ENCODE measurements at places on chromosomes 7 and 10.

DNA sequence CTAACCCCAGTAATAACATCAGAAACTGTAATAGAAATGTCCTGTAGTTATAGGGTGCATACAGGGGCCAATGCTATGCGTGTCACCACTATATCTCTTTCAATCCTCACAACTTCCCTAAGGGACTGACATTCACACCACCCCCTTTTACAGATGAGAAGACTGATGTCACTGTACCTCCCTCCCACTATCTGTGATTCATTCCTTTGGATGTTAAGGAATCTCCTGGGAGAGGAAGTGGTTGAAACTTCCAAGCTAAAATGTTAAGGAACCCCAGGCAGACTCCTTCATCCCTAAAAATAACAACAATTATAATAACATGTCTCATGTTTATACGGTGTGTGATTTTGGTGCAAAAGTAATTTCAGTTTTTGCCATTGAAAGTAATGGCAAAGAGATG lies 5.4 kb downstream of the COL13A1 start:
- DNase-seq: no peak

- DNase-seq: no peak
These were observed 223.2 kb upstream of the LRRN3 start for GRCh38 chr7:110867771-110868170.

DNA sequence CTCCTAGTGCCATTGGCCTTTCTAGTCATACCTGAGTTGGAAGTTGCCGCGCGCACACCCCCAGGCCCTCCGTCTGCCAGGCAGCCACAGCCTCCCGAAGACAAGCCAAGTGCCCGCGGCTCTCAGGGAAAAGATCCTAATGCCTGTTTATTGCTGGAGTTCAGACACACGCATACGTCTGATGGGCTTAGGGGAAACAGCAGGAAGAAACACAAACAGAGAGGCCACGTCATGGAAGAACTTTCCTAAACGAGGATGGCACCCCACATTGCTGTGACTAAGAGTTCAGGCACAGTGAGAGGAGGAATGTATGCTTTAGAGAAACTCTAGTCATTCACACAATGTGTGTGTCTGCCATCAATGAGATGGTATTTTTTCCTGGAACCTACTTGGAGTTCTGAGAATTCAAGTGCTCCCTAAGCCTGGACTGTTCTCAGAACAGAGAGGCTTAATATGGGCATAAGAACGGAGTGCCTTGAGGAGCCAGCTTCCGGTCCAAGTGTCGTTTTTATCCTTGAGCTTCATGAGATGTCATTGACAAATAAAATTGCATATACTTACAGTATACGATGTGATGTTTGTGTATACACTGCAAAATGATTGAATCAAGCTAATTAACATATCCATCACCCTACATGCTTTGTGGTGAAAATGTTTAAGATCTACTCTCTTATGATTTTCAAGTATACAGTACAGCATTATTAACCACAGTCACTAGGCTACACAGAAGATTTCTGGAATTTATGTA lies 11.6 kb upstream of the RBP3 start:
- no peak for DNase-seq

DNA sequence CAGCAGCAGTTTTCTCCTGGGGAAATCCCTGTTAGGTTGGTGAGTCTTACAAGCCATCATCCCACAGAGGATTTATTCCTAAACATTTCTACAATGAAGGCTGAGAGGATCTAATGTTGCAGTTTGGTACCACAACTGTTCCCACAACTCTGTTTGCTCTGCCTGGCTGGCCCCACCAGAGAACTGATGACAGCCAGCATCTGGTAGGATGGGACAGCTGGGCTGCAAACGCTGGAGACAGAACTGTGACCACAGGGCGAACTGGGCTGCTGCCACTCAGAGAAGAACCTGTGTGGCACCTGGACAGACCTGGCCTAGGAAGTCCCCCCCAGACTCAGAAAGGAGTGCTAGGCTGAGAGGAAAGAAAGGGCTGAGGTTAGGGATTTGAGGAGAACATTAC lies 94.8 kb downstream of the CALN1 start:
- DNase-seq: no peak

- no peak for DNase-seq
These were observed 88.3 kb downstream of the GALNT17 start for GRCh38 chr7:71220210-71220695.

DNA sequence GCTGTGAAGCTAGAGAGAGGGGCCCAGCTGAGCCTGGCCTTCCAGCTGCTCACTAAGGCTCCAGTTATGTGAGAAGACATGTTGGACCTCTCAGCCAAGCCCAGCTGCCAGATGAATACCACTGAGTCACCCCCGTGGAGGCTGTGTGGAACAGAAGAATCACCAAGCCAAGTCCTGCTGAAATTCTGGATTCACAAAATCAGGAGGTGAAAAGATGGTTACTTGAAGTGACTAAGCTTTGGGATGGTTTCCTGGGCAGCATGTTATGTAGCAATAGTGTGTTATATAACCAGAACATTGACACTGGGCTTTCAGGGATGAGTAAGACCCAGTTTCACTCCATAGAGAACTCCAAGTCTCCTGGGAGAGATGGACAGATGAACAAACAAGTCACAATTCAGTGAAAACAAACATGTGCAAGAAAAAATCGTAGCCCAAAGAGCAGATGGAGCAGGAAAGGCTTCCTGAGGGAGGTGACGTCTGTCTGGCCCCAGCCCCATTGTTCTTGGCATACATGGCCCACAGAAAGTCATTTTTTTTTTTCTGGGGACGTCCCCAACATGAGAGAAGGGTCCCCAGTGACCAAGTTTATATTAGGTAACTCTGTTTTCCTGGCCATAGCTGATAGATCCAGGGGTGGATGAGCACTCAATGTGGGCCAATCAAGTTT lies 64.1 kb upstream of the PDZD8 start:
- no peak for DNase-seq

- no peak for DNase-seq
These were observed 182.8 kb upstream of the KAT6B start for GRCh38 chr10:74643596-74643975.

- no peak for DNase-seq
These were observed 19.5 kb upstream of the HERPUD2 start for GRCh38 chr7:35714407-35714806.

- peak; percentile 47 for DNase-seq
These were observed 73.4 kb upstream of the KCNMA1 start for GRCh38 chr10:77710759-77711682.

- DNase-seq: no peak
These were observed 3.4 kb downstream of the SLC35G1 start for GRCh38 chr10:93897070-93897780.

- DNase-seq: no peak
These were observed 67.0 kb downstream of the CTBP2 start for GRCh38 chr10:125093199-125093973.

- no peak for DNase-seq
These were observed 106.2 kb upstream of the INHBA start for GRCh38 chr7:41809116-41809515.

DNA sequence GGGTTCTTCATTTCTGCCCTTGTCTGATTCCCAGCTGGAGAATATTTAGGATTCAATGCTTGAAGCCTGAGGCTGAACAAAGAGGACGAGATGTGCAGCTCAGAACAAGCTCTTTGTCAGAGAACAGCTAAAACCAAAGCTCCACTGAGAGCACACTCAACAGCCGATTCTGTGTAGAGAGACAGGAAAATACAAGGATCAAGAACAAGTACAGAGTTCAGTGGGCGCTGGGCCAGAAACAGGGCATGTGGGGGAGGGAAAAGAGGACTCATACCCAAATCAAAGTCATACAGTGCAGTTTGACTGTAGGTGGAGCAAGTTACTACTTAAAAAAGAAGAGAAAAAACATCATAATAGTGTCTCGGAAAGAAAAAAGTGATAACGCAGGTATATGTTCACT lies at the start of gene AGMO:
TSS of gene AGMO (minus strand) at position 181 of the 400 bp plus-strand sequence.
- no peak for DNase-seq

- no peak for DNase-seq
These were observed 134.2 kb downstream of the JMJD1C start for GRCh38 chr10:63331586-63331985.

GRCh38 chr7:37438906-37439652 lies 9.6 kb downstream of the ELMO1 start:
- no peak for DNase-seq

DNA sequence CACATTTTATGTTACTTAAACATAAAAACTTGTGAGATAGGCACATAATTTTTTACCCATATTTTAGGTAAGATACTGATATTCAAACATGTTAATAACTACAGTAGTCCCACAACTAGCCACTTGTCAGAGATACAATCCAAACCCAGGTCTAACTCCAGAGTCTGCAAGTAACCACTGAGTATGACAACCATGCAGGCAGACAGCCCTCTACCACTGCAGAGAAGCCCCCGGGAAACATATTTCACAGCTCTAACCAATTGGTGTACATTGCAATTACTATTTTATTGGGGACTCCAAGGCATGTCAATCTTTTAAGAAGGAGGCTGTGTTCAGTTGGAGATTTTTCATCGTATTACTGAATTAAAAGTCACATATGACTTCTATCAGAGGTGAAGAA lies 107.2 kb upstream of the FAM133B start:
- no peak for DNase-seq

- DNase-seq: no peak
These were observed 339.9 kb downstream of the DNAJB6 start for GRCh38 chr7:157676456-157677255.

- DNase-seq: no peak
These were observed 30.1 kb downstream of the RAB18 start for GRCh38 chr10:27534161-27534700.

DNA sequence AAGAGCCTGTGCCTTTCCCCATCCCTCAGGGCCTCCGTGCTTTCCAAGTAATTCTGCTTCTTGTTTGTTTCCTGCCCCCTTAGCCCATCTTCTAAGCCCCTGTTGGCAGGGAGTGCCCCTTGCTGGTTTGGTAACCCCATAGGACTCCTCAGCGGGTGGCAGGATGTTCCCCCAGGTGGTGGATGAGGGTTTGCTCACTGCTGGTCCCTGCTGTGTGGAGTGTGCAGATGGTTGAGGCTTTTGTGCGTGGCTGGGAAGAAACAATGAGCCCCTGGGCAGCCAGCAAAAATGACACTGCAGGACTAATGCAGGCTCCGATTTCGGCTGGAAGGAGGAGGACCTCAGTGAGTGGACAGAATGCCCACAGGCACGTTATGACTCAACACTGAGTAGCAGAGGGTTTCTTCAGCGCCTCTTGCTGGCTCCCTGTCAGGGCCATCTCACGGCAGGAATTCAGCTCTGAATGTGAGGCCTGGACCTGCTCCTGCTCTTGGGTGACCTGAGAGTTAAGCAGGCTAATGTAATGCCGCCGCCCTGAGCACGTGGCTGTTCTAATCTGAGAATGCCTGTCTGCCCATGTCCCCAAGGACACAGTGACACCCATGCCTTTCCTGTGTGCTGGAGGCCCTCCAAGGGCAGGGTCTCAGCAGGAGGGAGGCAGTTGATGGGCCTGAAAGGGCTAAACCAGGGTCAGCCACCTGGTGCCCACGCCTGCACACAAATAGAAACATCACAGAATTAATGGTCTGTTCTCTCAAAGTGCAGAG lies 16.6 kb downstream of the BAG3 start:
- DNase-seq: no peak

DNA sequence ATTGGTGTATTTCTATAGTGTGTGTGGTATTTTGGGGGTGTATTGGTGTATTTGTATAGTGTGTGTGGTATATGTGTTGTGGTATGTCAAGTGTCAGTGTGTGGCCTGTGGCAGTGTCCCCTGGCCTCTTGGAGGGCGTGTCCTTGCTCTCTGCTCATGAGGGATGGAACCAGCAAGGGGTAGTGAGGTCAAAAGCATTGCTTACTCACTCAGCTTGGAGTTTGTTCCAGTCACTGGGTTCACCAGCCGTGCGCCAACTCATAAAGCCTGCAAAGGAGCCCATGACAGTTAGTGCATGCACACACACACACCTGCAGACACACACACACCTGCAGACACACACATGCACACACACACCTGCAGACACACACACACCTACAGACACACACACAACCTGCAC lies 4.3 kb upstream of the TRPV6 start:
- no peak for DNase-seq

- DNase-seq: peak; percentile 4
These were observed 36.2 kb downstream of the HERPUD2 start for GRCh38 chr7:35658606-35659201.

- DNase-seq: no peak
These were observed 341.5 kb downstream of the GALNT17 start for GRCh38 chr7:71473366-71473967.

- DNase-seq: no peak
These were observed 1.4 kb downstream of the KIN start for GRCh38 chr10:7786430-7786829.

DNA sequence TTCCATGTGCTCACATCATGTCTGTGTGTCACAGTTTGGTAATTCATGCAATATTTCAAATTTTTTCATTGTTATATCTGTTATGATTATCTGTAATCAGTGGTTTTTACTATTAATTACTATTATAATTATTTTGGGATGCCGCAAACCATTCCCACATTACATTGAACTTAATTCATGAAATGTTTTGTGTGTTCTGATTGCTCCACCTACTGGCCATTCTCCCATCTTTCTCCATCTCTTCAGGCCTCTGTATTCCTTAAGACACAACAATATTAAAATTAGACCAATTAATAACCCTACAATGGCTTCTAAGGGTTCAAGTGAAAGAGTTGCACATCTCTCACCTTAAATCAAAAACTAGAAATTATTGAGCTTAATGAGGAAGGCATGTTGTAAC lies 398.5 kb downstream of the PCDH15 start:
- DNase-seq: peak; percentile 20

DNA sequence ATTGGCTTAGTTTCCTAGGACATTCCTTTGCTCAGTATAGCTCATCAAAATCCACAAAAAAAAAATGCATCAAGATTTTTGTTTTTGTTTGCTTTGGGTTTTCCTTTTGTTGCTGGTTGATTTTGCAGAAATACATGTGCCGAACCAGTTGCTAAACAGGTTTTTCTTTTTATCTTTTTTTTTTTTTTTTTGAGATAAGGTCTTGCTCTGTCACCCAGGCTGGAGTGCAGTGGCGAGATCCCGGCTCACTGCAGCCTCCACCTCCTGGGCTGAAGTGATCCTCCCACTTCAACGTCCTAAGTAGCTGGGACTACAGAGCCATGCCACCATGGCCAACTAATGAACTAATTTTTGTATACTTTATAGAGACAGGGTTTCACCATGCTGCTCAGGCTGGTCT lies 8.3 kb downstream of the CSTF2T start:
- no peak for DNase-seq

DNA sequence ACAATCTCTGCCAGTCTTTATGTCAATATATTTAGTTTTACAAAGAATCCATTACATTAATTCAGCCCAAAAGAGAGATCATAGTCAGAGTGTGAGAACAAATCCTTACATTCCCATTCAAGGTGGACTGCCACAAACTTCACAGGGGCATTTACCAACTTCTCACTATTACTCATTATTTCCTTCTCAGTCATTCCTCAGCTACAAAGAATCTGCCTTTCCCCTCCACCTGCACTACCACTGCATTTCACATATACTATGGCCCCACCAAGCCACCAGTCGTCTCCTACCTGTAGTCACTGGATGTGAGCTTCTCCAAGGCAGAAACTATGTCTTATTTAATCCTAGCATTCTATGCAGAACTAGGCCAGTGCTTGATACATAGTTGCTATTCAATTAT lies 94.3 kb downstream of the USP6NL start:
- DNase-seq: no peak

GRCh38 chr7:138878051-138878450 lies 80.1 kb upstream of the ATP6V0A4 start:
- no peak for DNase-seq

GRCh38 chr7:93053209-93053948 lies 64.4 kb downstream of the SAMD9 start:
- no peak for DNase-seq

Measured in renal cortex interstitium (tissue), 15 donors.